NCI-H446 treated with DMSO at 0.1 percent for 48 hours (cell line): ENCODE measurements at places on chromosomes 4 and X.

GRCh38 chr4:5989236-5990225 is 28.7 kb downstream of the C4orf50 start:
- no peak for DNase-seq

- no peak for DNase-seq
Observed at GRCh38 chrX:31323658-31324057, 251.8 kb upstream of the FTHL17 start.

- no peak for DNase-seq
Observed at GRCh38 chr4:94516067-94516466, 64.3 kb downstream of the PDLIM5 start.

DNA sequence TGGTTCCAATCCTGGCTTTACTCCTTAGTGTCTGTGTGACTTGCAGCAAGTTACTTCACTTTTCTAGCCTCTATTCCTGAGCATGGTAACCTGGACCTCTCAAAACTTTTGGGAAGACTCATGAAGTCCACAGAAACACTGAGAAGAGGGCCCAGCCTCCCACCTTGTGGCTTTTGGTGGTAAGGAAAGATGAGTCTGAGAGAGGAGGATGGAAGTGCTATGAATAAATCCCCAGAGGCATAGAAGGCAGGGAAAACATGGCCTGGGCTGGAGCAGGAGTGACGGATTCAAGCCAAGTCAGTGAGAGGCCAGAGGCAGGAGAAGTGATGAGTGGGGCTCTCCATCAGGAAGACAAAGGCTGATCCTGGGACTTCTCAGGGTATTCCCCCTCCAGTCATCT is 10.9 kb upstream of the MAGEA4 start:
- DNase-seq = no peak

DNA sequence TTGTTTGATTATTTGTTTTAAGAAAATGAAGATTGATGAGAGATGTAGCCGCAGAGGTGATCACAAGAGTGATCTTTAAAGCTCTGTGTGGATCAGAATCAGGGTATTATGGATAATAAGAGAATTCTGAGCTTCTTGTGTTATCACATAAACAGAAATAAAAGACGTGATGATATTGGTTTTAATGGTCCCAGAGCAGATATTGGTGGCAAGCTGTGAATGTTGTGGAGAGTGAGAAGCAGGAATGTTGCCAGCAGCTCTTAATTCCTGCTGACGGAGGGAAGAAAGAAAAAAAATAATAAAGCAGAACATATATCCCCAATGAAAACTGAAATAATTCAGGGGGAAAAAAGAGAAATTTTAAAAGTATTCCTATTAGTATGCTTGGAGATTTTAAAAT is 1015.9 kb downstream of the PCDH18 start:
- DNase-seq = no peak

- no peak for DNase-seq
Observed at GRCh38 chr4:10567766-10568165, 110.5 kb upstream of the ZNF518B start.

DNA sequence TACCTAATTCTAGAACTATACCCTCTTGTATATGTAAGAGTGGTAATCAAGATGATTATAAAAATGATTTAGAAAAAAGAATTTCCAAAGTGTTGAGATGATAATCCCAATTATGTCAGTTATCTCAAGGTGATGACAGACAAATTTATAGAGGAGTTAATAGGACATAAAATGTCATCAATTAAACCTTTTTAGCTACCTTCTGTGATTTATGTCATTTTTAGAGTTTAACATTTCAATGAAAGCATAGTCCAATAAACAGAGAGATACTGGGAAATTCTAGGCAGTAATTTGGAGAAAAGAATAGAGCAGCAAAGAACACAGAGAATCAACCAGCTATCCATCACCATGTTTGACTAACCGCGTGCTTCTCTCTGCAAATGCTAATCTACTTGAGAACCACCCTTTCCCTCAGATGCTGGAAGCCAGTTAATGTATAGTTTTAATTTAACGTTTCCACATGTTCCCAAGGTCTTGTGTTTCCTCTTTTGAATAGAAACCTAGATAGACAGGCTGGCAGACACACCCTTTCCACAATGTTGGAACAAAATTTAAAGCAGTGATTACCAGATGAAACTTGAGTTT is 433.1 kb upstream of the FAM241A start:
- no peak for DNase-seq

DNA sequence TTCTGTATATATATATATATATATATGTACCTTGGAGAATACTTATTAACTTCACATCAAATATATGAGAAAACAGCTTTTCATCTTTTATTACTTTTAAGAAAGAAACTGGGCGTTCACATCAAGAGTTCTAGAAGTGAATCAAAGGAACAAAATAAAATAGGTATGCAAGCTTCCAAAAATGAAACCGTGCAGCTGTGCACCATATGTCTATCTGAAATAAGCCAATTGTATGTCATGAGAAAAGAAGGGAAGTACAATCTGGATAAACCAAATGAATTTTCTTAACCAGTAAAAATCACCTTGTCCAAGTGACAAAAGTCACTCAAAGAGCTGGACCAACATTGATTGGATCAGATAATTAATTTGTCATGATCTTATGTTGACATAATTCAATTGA is 405.4 kb upstream of the TECRL start:
- DNase-seq = peak; percentile 20

DNA sequence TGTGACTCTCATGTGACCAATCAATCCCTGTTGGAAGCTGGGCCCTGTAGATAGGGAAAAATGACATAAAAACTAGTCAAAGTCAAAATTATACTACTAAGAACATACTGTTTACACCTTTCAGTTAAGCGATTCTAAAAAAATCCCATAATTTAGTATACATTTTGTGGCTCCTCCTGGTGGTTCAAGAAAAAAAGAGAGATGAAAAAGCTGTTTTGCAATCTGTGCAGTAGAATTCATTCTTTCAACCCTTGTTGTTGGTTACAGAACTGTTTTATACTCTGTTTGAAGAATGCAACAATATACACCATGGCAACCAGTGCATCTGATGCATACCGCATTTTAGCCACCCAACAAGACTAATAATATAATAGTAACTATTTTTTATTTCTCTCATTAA is 66.8 kb upstream of the ANK2 start:
- DNase-seq = no peak

DNA sequence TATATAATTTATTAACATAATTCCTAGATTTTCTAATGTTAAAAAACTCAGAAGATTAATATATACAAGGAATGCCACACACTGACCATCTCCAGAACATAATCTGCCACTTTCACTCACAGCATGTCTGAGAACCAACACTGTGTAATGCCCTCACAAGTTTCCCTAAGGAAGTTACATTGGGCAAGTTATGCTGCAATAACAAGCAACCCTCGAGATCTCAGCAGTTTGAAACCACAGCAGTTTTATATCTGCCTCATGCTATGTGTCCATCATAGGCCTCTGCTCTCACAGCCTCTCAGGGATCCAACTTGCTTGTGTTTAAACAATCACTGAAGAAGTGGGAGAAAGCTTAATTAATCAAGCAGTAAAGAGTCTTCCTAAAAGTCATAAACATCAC is 250.0 kb upstream of the SLC7A11 start:
- DNase-seq = no peak

GRCh38 chr4:41839916-41840854 is 91.7 kb upstream of the PHOX2B start:
- DNase-seq = no peak

GRCh38 chr4:108081256-108081655 is 87.5 kb downstream of the LEF1 start:
- no peak for DNase-seq

DNA sequence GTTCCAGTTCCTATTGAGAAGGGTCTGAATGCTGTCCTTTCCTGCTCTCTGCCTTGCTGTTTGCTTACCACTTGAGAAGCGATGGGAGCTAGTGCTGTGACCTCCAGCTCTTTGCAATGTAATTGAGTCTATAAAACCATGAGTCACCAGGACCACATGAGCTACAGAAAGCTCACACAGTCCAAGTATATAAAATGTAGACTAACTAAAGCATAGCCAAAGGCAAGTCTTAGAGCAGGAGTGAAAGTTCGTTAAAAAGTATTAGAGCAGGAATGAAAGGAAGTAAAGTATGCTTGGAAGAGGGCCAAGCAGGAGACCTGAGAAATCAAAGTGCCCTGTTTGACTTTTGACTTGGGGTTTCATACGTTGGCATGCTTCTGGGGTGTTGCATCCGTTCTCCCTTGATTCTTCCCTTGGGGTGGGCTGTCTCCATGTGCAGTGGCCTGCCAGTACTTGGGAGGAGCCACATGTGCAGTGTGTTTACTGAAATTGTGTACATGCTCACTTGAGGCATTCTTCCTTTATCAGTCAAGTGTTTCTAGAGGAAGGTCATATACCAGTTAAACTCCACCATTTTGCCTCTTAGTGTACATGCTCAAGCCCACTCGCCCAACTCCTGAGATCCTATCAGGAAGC is 71.3 kb upstream of the KIT start:
- DNase-seq = no peak

GRCh38 chrX:50067435-50068284 is 133.1 kb downstream of the AKAP4 start:
- DNase-seq = no peak

DNA sequence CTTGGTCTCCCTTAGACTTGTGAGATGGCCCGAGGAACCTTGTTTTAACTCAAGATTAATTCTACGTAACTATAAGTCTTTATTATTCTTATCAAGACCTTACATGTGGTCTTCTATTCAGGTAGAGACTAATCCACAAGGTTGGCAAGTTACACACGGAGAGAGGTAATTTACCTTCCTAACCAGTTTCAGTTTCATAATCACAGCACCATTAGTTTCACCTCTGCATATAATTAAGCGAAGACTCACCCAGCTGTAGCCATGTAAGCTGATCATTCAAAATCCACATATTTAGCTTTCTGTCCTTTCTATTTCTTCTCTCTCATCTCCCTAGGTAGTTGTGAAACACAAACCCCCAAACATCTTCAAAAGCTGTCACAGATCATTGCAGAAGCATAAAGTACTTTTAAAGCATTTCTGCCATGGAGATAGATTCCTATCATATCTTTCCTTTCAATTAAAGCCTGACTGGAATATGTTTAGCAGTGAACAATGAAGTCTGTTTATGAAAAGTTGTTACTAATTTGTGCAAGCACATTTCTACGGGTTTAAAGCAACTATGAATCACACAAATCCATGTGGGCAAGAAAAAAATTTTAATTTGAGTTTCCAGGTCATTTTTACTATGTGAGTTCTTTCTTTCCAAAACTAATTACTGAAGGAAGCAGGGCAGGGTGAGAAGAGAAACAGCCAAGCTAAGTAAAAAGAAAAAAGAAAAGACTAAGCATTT is 78.5 kb downstream of the BTC start:
- no peak for DNase-seq

DNA sequence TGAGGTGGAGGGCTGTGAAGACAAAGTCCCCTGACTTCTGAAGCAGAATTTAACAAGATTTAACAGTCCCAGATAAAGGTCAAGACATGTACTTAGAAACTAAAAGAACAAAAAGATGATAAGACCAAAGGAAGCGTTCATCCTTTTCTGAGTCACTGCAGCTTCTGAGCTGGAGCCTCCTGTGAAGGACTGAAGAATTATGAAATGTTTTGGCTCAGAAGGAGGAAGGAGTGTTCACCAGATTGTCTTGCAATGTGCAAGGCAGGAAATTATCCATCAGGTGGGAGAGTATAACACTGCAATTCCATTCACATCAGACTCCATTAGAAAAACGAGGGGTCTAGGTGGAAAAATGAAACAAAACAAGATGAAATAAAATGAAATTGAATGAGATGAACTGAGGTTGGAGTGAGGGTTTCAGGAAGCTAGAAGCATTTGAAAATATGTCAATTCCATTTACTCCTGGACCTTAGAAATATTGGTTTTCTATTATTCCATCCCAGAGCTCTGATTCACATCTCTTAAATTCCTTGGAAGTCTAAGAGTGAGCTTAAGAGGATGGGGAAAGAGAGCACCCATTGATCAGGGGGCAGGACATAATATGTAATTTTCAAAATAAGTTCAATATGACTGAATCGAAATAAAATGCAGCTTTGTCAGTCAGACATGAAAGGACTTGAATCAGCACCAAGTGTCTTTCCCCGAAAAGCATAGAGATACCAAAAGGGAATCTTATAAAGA is 186.1 kb upstream of the LNX1 start:
- no peak for DNase-seq

DNA sequence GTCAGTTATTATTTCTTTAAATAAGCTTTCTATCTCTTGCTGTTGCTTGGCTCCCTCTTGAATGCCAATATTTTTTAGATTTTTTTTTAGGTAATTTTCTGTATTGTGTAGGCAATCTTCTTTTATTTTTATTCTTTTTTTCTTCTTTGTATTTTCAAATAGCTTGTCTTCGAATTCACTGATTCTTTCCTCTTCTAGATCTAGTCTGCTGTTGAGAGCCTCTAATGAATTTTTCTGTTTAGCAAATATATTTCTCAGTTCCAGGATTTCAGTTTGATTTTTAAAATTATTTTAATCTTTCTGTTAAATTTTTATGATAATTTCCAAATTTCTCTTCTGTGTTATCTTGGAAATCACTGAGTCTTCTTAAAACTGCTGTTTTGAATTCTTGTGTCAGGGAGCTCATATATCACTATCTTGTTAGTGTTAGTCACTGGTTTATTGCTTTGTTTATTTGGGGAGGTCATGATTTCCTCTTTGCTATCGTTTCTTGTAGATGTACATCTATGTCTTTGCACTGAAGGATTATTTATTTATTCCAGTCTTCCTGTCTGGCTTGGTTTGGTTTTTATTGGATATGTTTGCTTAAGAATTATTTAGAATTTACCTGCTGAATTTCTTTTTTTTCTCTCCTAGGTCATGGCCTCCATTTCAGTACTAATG is 39.9 kb upstream of the GPRIN3 start:
- no peak for DNase-seq

- no peak for DNase-seq
Observed at GRCh38 chrX:130097507-130098209, 12.6 kb downstream of the ELF4 start.

GRCh38 chrX:119809185-119809666 is 17.8 kb upstream of the RPL39 start:
- DNase-seq = no peak

DNA sequence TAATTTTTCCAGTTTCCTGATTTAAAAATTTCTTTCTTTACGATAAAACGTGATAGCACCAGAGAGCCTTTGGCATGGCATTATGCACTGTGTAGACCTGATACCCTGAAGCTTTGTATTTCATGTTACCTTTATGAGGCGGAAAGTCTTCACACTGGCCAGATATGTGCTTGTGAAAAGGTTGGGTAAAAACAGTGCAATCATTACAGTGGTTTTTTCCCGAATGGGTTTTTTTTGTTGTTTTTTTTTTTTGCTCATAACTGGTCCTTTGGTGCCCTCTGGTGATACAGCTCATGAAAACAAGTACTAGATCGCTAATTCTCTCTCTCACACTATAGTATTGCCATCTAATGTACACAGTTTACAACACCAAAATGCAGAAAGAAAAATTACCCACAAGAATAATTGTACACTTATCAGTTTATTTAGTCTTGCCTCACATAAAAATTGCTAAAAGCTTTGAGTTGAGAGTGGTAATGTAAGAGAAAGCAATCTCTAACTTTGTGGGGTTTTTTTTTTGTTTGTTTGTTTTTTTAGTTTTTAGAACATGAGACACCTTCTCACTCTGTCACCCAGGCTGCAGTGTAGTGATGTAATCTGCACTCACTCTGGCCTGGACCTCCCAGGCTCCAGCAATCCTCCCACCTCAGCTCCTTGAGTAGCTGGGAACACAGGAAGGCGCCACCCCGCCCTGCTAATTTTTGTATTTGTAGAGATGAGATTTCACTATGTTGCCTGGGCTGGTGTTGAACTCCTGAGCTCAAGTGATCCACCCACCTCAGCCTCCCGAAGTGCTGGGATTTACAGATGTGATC is 21.3 kb downstream of the SPCS3 start:
- DNase-seq = no peak

- no peak for DNase-seq
Observed at GRCh38 chrX:65392284-65392683, 142.3 kb downstream of the LAS1L start.
